ENCODE measurements at places on chromosomes 12 and 14.

- no peak for DNase-seq
Observed at GRCh38 chr12:116727261-116727660, 10.6 kb downstream of the SPRING1 start.

GRCh38 chr12:24049728-24050127 lies 100.3 kb upstream of the SOX5 start:
- DNase-seq, result no peak

DNA sequence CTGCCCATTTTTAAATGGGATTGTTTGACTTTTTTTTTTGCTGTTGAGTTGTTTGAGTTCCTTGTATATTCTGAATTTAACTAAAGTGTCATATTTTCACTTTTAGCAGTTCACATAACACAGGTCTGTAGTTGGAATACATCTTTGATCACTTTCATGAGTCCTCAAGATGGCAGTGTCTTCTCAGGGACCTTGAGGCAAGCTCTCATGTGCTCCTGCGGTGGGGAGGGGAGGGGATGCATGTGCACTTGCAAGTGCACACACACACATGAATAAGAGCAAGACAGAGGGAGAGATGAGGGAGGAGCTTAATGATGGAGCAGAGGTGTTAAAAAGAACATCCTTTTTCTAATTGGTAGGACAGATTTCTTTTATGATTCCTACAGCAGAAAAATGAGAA lies 291.4 kb upstream of the OR4E1 start:
- no peak for DNase-seq

DNA sequence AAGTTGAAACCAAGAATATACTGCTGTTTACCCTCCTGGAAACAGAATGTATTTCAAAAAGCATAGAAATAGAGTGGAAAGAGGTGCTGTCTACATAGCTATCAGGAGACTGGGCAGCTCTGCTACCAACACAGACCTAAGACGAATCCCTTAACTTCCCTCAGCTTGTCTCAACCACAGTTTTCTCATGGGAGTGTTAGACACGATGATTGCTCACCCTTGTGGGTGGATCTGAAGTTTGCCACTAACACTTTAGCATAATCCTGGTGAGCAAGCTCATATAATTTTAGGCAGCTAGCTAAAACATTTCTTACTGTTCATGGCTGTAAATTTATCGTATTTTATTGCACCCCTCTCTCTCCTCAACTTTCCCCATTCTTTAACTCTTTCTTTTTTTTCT lies 38.5 kb downstream of the C12orf75 start:
- DNase-seq, result no peak

GRCh38 chr14:91108941-91109611 lies 4.8 kb upstream of the DGLUCY start:
- DNase-seq, result no peak

DNA sequence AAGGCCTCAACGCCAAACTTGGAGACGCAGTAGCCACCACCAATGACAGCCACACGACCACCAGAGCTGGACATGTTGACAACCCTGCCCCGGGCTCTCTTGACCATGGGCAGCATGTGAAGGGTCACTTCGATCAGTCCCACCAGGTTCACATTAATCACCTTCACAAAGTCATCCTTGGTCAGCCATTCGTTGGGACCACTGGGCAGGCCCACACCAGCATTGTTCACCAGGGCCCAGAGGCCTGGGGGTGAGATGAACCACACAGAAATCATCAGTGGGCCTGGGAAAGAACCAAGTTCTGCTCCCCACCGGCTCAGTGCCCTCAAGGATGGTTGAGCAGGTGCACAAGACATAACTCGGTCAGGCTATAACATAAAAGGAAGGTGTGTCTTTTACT lies 4.0 kb downstream of the SDR9C7 start:
- no peak for DNase-seq

DNA sequence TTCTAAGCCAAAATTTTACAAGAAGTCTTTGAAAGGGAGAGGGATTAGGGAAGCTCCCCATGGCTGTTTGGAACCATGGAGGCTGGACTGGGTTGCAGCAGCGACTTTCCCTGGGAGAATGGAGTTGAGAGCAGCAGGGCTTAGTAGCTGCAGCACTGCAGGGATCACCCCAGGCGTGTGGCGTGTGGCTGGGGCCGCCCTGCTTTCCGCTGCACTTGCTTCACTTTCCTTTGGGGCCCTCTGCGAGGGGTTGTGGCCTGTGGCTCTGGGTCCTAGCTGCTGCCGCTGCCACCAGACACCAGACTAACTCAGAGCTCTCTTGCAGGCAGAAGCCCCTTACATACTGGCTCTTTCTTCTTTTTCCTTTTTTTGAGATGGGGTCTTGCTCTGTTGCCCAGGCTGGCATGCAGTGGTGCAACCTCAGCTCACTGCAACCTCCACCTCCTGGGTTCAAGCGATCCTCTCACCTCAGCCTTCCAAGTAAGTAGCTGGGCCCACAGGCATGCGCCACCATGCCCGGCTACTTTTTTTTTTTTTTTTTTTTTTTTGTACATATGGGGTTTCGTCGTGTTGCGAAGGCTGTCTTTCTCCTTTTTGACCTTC lies 25.4 kb downstream of the CCDC62 start:
- DNase-seq, result no peak

- no peak for DNase-seq
Observed at GRCh38 chr12:69844416-69844815, 19.4 kb downstream of the MYRFL start.

DNA sequence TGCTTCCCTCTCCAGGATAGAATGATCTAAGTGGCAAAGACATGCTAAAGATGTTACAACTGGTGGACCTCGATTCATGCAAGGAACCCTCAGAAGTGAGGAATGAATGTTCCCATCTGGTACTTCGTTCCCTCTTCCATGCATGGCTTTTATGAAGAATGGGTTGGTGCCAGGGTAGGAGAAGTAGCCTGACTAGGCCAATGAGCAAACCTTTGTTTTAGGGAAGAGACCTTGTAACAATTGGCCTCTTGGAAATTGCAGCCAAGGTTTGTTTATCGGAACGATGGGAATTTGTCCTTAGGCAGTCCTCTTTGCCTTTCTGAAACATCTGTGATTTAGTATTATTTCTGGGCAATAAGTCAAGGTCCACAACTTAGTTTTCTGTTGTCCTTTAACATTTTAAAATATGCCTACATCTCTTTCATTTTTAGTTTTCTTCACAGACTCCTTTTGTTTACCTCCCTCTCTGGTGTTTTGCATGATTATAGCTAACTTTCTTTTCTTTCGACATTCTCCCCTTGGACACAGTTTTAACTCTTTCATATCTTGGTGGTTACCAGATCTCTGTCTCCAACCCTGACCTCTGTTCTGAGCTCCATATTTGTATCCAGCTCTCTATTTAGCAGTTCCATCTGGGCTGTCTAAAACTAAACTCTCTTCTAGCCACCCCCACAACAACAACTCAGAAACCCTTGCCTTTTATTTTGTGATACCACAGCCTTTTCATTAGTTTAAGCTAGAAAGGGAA lies 70.0 kb downstream of the DIP2B start:
- DNase-seq, result no peak

- DNase-seq, result no peak
Observed at GRCh38 chr14:74501135-74501614, 7.6 kb downstream of the ISCA2 start.

DNA sequence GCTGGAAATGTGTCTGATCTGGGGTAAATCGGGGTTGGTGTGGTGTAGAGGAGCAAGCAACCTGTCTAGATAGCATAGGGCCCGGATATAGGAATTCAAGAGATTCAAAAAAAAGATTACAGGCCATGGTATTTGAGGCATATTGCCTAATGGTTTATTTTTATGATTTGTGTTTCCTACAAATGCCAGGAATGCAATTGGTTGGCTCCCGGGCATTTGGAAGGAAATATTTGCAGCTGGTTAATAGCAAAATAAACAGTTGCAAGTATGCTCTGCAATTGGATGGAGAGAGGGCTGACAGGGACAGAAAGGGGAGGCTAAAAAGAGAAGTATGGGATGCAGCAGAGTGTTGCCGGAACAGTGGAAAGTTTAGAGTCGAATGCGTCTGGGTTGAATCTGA lies 315.6 kb upstream of the ATP2B1 start:
- DNase-seq, result no peak

GRCh38 chr12:79454338-79454843 lies 236.4 kb downstream of the PAWR start:
- DNase-seq, result no peak

DNA sequence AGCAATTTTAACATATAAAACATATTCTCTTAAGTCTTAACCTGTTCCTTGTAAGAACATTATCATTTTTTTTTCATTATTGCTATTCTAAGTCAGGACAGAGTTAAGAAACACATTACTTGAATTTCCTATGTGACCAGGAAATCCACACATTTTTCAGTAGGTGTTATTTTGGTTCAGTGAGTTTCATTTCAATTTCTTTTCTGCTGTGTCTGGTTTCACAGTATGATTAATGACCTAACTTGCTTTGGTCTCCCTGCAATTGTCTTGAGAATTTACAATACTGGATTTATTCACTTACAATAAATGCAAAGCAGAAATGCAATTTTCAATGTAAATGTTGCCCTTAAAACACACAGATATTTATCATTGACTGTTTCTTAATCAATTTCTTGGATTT lies 396.9 kb upstream of the TMTC1 start:
- DNase-seq, result no peak

DNA sequence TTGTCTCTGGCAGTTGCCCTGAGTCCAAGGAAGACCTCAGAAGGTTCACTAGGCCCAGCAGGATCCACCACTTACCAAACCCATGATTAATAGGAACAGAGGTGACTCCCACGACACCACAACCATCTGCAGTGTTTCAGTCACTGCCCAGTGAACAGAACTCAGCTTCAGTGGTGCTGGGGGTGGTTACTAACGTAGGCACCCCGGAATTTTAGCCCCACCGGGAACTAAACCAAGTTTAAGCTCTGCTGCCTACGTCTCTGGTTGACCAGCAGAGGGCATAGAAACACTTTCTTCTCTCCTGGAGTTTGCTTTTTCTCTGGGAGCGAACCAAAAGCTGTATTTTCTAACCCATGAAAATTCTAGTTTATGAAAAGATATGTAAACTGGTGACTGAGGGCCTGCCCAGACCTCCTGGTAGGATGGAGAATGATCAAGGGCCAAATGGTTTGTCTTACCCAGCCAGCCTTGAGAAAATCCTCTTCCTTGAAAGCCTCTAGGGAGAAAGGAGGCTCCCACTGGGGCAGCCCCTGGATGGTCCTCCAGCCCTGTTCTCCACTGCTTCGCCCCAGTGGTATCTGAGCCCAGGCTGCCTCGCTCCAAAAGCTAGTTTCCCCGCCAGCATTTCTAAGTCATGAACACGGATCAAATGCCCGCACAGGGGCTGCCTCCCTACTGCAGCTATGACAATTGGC lies 379.8 kb downstream of the DPF3 start:
- DNase-seq, result no peak

DNA sequence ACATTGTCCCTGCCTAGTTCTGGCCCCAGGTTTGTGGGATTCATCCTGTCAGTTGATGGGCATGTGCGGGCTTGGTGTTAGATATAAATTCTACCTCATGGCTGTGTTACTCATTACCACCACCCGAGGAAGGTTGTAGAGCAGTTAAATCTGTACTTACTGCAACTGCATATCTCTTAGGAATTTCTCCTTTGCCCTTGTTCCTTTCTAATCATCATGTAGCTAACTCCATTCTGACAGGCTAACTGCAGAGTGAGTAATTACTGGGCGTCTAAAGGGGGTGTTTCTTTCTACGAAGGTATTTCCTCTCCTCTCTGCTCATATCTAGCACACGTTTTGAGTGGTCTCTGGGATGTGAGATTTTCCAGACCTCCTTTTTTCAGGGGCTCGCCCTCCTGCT lies 1076.7 kb downstream of the TMTC2 start:
- no peak for DNase-seq

DNA sequence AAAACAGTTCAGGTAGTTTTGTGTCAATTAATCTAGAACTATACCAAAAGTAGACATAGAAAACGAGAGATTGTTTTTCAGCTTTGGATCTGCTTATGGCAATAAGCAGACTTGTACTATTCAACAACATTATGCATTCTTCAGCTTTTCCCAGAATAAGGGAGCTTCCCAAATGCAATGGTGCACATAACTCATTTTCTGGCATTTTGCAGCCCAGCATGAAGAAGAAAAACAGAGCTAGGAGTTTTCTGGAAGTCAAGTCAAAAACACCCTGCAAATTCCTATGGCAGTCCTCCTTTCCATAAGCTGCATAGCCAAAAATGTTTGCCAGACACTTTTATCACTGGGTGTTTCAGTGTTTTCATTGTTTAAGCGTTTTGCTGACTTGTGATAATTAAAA lies 314.7 kb downstream of the NAV3 start:
- DNase-seq, result no peak

- no peak for DNase-seq
Observed at GRCh38 chr12:64531665-64532334, 78.5 kb upstream of the RASSF3 start.

DNA sequence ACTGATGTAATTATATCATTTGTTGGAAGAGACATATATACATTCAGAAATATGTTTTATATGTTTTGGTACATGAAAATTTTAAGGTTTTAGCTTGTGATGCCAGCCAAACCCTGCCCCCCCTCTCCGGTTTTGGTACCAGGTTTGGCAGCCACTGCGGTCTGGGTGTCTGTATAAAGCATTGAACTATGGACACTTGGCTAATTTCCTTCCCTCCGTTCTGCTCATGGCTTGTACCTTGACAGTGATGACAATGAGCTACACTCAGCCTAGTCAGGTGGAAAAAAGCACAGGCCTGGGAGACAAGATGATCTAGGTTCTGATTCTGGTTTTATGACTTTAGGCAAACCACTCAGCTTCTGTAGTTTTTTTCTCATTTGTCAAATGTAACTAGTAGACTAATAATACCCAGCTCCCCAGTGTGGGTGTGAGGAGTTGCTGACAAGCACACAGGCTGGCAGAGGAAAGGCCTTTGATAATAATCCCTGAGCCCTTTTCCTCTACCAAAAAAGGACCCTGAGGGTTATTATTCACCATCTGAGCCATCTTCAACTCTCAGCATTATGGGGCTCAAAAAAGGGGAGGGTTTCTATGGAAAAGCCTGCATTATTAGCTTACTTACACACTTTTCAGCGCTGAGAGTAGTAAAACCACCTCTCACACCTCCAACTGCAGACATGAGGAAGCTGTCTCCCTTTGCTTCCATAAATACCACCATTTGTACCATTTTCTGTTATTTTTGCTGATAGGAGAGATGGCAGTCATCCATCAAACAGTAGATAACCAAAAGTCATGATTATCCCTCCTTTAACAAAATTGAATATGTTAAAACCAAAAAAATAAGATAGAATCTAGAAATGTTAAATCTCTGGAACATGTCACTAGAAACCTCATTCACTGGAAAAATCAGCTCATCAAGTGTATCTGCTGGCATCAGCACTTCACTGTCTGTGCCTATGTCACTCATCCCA lies 76.3 kb upstream of the PSMC1 start:
- DNase-seq, result no peak

- no peak for DNase-seq
Observed at GRCh38 chr12:30976206-30976605, 49.7 kb downstream of the TSPAN11 start.

Measured in activated CD8-positive, alpha-beta memory T cell treated with anti-CD3 and anti-CD28 coated beads for 48 hours (primary cell).